ENCODE measurements at places on chromosomes 7 and 10.

- DNase-seq = no peak
These were observed 2.8 kb downstream of the TRAPPC14 start for GRCh38 chr7:100155553-100156317.

GRCh38 chr7:77415823-77416620 is at the start of gene GSAP:
Gene GSAP (minus strand): TSS chr7:77416349. CDS start chr7:77416321, 28 bp downstream.
- peak; percentile 76 for DNase-seq

- DNase-seq = peak; percentile 51
These were observed 5.3 kb upstream of the LRRC61 start for GRCh38 chr7:150317748-150318444.

GRCh38 chr7:21587139-21587784 is 44.4 kb downstream of the DNAH11 start:
- DNase-seq = no peak

GRCh38 chr10:128627811-128628210 is 501.6 kb upstream of the MKI67 start:
- no peak for DNase-seq

- DNase-seq = no peak
These were observed 542 bp upstream of the SAMD9L start for GRCh38 chr7:93148727-93149126.

DNA sequence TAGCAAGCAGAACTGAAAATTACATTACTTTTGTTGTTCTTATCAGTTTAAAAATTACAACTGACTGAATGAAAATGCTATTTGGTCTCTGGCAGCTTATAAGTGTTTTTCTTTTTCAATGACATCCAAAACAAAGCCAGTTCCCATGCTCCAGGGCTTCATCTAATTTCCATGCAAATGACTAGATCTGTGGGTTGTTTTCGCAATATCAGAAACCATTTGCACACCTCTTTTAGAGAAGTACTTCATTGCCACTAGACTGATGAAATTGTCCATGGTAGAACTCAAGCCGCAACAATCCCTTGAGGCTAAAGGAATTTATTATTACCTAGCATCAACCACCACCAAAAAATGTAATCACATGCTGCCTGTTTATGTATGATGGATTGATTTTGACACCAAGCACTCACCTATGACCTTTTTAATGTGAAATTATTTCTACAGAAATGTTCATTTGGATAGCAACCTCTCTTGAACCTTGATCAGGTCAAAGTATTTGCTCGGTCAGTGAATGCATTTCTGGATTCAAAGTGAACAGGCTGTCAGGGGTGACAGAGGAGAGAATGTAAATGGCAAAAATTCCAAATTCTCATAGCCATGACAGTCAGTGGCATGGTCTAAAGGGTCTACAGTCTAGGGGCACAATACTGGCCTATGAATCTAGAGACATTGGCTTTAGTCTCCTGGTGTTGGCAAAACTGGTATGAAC is 769.3 kb downstream of the SORCS1 start:
- no peak for DNase-seq

- no peak for DNase-seq
These were observed 260.3 kb upstream of the TCERG1L start for GRCh38 chr10:131571865-131572264.

- peak; percentile 52 for DNase-seq
These were observed 787 bp upstream of the PLEKHA1 start for GRCh38 chr10:122373721-122374120.

GRCh38 chr7:74286131-74286530 is 3.1 kb upstream of the CLIP2 start:
- no peak for DNase-seq

Data from NCI-H69 (cell line).